ENCODE measurements at places on chromosomes 12 and 14. TPM values are rescaled to one million over a fixed set of nuclear protein-coding genes. Genes with fewer than 3 reads are reported as not detected.

GRCh38 chr12:100481021-100481420 is 7.4 kb downstream of the NR1H4 start:
- DNase-seq = no peak

DNA sequence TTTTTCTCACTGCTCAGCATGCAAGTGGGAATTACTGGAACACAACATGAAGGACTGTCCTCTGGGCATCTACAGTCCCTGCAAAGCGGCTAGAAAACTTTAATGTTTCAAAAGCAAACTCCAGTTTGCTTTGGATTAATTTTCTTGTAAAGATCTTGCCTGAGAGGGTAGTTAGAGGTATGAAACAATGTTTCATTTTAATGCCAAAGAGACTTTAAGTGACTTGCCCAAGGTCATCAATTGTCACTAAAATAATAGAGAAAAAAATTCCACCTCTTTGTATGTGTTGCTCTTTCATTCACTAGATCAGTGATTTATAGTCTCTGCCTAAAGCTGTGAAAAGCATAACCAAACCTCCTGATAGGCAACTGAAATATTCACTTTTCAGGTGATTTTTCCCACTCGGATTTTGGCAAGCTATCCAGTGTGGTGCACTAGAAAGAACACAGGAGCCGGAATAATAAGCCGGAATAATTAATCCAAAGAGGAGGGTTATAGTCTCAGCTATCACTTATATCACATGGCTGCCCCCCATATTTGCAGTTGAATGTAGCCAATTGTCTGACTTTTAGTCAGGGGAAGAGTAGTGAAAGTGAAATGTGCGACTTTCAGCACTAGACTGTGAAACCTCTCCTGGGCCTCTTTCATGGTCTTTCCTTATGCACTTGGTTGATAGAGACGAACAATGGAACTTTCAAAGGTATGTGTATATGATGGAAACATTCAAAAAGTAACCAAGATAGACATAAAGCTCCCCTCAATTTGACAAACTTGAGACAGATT is 107.7 kb downstream of the SLC6A15 start:
- no peak for DNase-seq

DNA sequence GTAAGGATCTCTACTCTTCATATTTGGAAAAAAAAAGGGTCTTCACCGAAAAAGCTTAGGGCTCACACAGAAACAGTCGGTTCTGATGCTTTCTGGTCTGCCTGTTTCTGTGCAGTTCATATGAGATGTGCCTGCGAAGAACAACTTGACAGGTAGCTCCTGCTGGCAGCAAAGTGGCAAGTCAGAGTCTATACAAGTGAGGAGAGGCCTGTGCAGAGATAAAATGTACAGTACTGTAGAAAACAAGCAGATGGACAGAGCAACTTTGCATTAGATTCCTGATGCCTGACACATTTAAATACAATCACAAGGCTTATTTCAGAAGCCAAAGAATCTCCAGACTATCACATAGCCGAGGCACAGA is 936.0 kb downstream of the DIO2 start:
- DNase-seq = no peak

GRCh38 chr12:61765926-61766325 is 494.3 kb upstream of the USP15 start:
- no peak for DNase-seq

DNA sequence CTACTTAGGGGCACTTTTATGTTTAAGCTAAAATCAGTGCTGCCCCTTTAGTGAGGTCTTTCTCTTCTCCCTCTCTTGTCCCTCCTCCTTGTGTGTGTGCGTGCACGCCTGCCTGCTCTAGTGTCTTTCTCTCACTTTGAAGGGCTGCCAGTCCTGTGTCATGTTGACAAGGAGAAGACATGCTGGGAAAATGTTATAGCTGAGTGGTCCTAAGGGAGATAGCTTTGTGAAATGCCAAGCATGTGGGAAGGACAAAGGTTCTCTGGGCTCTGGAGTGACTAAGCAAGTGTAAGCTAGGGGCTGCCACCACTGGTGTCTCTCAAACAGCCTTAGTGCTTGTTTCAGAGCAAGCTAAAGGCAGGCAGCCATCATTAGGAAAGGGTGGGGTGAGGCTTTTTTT is 108.4 kb downstream of the EMP1 start:
- DNase-seq = peak; percentile 4

Gene CCDC198
- polyA plus RNA-seq = not detected

Gene ACOT6
- polyA plus RNA-seq = not detected

DNA sequence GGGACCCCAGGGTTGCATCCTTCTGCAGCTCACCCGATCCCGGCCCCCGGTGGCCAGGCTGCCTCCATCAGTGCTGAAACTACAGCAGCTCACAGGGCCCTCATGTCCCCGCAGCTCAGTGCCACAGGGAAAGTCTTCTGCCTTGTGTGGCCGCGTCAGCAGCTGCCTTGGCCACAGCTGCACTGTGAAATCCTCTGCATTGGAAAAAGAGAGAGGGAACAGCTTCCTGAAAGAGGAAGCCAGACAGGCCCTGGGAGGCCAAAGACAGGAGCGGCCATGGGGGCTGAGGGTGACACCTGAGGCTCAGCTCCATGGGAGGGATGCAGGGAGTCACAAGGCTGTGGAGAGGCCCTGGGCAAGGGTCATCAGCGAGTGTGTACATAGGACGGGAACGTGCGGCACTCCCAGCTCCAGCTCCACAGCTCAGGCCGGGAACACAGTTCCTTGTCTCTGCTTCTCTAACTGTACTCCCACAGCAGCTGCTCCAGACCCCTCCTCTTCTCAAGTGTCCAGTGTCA is 32.7 kb downstream of the PARP2 start:
- peak; percentile 16 for DNase-seq

- DNase-seq = peak; percentile 82
These were observed 149.4 kb downstream of the METTL25 start for GRCh38 chr12:82507686-82508085.

Gene NDRG2
- 173 TPM for polyA plus RNA-seq

GRCh38 chr12:47838286-47838931 is 18.7 kb upstream of the HDAC7 start:
- DNase-seq = peak; percentile 53

Gene HOXC10
- 47.3 TPM for polyA plus RNA-seq

- no peak for DNase-seq
These were observed 2.9 kb downstream of the VCPKMT start for GRCh38 chr14:50113381-50114035.

Gene GYS2
- 0.12 TPM for polyA plus RNA-seq

- DNase-seq = peak; percentile 7
These were observed 33.2 kb downstream of the KCNMB4 start for GRCh38 chr12:70399311-70399710.

Gene CD163L1
- polyA plus RNA-seq = 11.5 TPM

DNA sequence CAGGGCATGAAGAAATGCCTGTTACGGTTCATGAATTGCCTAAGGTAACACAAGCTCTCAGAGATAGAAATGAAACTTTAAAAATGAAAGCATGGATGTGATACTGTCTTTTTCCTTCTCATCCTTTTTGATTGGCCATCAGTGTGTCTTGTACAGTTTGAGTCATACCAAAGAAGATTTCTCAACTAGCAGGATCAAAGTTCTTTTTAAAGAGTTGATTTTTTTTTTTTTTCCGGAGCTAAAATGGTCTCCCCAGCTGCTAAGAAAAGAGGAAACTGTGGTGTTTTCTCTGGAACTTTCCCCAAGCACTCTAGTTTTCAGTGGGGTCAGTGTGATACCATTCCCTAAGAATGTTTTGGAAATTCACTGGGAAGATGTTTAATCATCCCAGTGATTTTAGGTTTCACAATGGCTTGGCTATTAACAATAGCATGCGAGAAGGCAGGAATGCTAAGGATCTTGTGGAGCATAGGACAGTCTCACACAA is 105.0 kb downstream of the ETNK1 start:
- DNase-seq = peak; percentile 65

Gene HECTD4
- polyA plus RNA-seq = 40.2 TPM

GRCh38 chr12:79531518-79531917 is 159.2 kb downstream of the PAWR start:
- no peak for DNase-seq

GRCh38 chr12:115322275-115322674 is 638.3 kb upstream of the TBX3 start:
- peak; percentile 18 for DNase-seq

Gene KRT73
- not detected for polyA plus RNA-seq

DNA sequence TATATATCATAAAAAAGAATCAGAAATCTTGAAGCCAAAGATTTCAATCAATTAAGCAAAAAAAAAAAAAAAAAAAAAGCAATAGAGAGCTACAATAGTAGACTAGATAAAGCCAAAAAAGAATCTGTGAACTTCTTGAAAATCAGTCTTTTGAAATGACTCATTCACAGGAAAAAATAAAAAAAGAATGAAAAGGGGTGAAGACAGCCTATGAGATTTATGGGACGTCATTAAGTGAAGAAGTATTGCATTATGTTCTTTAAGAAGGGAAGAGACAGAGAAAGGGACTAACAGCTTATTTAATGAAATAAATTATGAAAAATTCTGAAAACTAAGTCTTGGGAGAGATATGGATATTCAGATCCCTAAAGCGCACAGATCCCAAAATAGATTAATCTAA is 103.8 kb downstream of the ACSS3 start:
- DNase-seq = no peak

Gene PYGL
- 36.5 TPM for polyA plus RNA-seq

GRCh38 chr12:77722536-77722935 is 108.2 kb upstream of the NAV3 start:
- peak; percentile 57 for DNase-seq

Gene RPS6KL1
- polyA plus RNA-seq = 10.1 TPM

Gene TPH2
- not detected for polyA plus RNA-seq

DNA sequence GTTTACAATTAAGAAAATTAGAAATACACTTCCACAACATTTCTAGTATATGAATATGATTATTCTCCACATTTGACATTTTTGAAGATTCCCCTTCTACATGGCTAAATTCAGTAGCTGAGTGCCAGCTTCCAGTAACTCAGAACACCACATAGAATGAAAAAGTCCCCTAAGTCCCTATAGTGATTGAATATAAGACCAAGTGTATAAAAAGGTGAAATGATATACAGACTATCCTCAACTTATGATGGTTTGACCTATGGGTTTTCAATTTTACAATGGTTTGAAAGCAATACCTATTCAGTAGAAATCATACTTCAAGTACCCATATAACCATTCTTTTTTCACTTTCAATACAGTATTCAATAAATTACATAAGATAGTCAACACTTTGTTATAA is 15.8 kb downstream of the ATL1 start:
- DNase-seq = no peak

Gene PRB3
- not detected for polyA plus RNA-seq

- no peak for DNase-seq
These were observed 77.5 kb upstream of the CPSF6 start for GRCh38 chr12:69161829-69162228.

Gene NTS
- 7.0 TPM for polyA plus RNA-seq

- DNase-seq = no peak
These were observed 23.5 kb downstream of the AKAP6 start for GRCh38 chr14:32352631-32353030.

DNA sequence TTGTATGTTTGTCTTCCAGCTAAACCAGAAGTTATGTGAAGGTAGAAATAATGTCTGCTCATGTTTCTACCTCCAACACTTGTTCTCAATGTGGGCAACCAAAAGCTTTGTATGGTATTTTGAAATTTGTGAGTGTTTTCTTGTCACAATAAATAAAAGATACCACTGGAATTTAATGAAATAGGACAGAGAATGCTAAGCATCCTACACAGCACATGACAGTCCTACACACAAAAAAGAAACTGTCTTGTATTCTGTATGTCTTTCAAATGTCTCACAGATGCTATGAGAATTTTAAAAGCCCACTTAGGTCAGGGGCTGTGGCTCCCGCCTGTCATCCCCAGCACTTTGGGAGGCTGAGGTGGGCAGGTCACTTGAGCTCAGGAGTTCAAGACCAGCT is 68.9 kb downstream of the RALGAPA1 start:
- DNase-seq = no peak

Gene C12orf54
- polyA plus RNA-seq = 0.53 TPM

Gene MYRFL
- polyA plus RNA-seq = 0.94 TPM

Measured in muscle of leg (tissue), 16 donors.